D721Med (cell line): ENCODE measurements at places on chromosomes 4 and X.

- no peak for DNase-seq
These were observed 152.2 kb upstream of the PPARGC1A start for GRCh38 chr4:24042094-24042493.

- no peak for DNase-seq
These were observed 257.7 kb downstream of the ANKRD50 start for GRCh38 chr4:124454772-124455270.

- DNase-seq = no peak
These were observed 31.8 kb downstream of the SH3TC1 start for GRCh38 chr4:8230891-8231290.

DNA sequence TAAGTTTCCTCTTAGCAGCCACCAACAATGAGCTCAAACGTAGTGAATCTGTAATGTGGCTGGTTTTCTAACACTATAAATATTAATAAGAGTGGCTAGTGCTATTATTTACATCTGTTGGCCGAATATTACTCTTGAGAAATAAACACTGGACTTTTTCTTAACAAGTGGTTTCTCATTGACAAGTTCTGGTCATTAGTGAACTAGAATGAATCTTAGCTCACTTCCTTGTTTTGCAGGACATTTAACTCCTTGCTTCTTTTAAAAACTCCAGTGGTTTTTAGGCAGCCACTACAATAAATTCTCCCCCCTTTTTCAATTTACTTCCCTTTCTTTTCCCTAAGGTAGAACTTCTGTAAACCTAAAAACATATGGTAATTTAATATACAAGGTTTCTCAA lies 177.2 kb downstream of the ARAP2 start:
- DNase-seq = no peak
